Amniotic epithelial cell (primary cell): ENCODE measurements at places on chromosomes 7 and 10.
A peak's percentile ranks its signal among the peaks of the same experiment; 100 is the strongest.

DNA sequence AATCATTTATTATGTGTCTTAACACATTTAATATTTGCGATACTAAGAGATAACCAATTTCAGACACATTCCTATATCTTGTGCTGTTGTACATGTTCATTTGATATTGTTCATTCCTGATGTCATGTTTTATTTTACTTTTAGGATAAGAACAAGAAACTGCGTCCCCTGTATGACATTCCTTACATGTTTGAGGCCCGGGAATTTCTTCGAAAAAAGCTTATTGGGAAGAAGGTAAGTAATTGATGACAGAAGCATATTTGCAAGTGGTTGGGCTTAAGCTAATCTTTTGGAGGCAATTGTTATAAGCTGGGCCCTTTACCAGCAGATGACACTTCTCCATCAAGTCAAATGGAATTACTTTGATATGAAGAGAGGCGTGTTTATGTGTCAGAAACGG is 155.3 kb downstream of the SND1 start:
- DNase-seq: no peak

DNA sequence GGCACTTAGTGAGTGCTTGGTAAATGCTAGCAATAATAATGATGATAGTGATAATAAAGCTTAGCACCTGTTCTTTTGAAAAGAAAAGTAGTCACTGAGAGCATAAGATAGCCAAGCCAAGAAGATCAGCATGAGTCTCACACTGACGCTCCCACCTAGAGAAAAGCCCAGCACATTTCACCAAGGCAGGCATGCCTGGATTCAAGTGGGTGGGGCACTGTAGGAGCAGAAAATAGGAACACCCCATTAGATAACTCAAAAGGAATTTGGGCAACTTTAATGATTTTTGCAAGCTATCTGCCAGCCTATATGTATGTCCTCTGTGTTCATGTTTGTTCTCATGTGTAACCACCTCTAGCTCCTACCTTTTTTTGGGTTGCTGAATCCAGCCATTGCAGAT is 18.1 kb upstream of the SORBS1 start:
- no peak for DNase-seq

DNA sequence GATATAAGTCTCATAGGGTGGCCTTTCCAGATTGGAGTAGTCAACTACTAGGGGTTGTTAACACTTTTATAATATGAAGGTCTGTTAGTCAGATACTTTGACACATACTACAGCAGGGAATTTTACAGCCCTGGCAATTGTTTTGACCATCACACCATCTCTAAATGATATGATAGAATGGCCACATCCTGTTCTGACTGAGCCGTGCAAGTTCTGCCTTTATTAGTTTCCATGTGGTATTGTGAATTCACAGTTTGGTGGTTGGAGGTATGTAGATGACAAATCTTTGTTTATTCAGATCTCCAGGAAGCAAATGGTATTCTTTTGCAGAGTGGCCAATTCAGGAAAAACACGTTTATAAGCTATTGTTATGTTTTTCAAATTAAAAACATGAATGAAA is 83.0 kb downstream of the NRG3 start:
- DNase-seq: peak; percentile 30

DNA sequence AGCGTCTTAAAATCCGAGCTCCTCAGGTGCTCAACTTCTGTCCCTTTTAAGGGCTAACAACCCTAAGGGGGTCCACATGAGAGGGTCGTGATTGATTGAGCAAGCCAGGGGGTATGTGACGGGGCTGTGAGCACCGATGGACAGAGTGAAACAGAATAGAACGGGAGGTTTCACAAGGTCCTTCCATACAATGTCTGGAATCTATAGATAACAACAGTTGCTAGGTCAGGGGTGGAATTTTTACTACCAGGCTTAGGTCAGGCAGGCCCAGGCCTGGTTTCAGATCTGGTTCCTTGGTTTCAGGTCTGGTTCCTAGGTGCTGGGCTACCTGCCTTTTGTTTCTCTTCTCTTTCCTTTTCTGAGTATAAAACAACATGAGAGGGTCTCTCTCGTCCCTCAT is 80.9 kb downstream of the PTN start:
- no peak for DNase-seq

DNA sequence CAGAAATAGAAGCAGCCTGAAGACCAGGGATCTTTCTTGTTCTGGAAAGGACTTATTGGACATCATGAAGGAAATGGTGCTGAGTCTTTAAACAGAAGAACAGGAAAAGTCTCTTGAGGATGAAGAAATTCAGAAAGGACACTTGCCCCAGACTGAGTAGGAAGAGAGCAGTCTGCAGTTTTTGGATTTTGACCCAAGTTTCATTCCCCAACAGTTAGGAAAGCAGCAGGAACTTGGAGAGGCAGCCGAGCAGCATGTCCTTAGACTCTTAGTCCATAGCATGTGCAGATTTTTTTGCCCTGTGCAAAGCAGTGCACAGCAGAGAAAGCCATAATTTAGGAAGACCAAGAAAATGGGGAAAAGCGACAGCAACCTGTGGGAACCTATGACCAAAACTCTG is 927.2 kb upstream of the AUTS2 start:
- no peak for DNase-seq

DNA sequence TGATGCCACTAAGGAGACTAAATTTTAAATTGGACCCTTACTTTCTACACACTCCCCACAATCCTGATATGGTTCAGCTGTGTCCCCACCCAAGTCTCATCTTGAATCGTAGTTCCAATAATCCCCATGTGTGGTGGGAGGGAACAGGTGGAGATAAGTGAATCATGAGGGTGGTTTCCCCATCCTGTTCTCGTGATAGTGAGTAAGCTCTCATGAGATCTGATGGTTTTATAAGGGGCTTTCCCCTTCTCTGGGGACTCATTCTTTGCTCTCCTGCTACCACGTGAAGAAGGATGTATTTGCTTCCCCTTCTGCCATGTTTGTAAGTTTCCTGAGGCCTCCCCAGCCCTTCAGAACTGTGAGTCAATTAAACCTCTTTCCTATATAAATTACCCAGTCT is 18.4 kb upstream of the BET1 start:
- DNase-seq: peak; percentile 27

- DNase-seq: peak; percentile 25
These were observed 13.1 kb downstream of the EPC1 start for GRCh38 chr10:32333849-32334248.

DNA sequence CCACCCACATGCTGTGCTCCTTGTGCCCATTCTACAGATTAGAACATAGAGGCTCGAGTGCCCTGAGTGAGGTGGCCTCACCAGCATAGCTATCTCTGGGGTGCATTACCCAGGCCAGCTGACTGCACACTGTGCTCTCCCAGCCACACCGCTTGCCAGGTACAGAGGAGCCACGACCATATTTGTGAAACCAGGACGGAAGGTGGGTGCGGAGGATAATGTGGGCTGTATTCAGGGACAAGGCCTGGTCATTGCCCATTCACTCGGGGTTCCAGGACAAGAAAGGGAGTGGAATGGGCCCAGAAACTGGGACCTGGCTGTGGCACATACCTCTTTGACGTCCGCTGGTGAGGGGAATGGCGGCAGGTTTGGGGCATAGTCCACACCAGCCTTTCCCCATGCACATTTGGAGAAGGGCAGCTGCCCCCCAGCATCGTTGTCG is 236.0 kb downstream of the TNS3 start:
- DNase-seq: no peak

DNA sequence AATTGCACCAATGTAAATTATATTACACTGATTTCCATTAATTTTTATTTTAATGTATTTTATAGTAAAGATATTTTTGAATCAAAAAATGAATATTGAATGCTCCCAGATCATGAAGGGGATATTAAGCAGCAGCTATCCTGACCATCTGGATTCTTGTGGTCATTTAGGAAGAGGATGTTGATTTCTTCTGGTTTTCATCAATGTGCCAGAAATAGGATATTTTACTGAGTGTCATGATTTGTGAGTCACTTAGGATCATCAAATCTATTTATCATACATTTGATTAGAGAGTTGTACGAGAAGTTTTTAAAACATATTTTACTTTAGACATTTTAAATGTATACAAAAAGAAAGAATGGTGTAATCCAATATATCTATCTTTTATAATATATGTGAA is 366.3 kb upstream of the CHRM2 start:
- no peak for DNase-seq

GRCh38 chr7:18529239-18529638 is 33.7 kb downstream of the HDAC9 start:
- DNase-seq: no peak

DNA sequence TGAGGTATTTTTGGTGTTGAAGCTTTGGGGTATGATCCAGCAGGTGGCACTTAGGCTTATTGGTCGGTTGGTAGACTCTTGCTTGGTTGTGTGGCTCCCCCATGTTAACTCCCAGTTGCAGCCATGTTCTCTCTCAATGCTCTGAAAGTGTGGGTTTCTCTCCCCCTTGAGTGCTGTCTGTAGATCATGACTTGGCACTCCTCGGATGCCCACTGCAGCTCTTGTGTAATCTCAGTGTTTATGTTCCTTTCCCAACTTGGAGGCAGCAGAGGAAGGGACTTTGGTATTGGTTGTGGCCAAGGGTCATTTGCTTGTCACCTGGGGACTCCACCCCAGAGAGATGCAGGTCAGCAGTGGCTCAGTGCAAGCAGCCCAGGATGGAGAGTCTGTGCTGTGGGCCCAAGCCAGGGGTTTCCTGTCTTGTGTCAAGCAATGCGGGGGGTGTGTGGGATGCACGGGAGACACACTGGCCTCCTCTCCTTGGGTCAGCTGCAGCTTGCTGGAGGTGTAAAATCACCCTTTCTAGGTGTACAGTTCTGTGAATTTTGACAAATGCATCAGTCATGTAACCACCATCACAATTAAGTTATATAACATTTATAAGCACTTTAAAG is 36.9 kb downstream of the PIK3CG start:
- DNase-seq: no peak

DNA sequence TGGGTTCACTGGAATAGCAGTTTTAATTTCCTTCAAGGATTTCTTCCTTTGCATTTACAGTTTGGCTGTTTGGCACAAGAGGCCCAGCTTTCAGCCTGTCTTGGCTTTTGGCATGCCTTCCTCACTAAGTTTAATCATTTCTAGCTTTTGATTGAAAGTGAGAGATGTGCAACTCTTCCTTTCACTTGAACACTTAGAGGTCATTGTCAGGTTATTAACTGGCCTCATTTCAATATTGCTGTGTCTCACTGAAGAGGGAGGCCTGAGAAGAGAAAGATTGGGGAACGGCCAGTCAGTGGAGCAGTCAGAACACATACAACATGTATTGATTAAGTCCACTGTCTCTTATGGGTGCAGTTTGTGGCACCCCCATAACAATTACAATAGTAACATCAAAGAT is 33.9 kb downstream of the PTTG1IP2 start:
- no peak for DNase-seq

DNA sequence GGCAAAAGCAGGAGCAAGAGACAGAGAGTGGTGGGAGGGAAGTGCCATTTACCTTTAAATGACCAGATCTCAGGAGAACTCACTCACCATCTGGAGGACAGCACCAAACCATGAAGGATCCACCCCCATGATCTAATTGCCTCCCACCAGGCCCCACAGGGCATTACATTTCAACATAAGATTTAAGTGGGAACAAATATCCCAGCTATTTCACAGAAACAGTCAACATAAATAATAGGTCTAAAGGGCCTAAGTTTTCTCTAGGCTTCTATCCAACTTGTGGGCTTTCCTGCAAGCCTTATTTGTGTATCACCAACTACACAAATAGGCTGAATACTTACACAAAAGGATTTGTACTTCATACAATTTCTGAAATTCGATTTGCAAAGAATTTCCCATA is 196.8 kb upstream of the POT1 start:
- peak; percentile 81 for DNase-seq

DNA sequence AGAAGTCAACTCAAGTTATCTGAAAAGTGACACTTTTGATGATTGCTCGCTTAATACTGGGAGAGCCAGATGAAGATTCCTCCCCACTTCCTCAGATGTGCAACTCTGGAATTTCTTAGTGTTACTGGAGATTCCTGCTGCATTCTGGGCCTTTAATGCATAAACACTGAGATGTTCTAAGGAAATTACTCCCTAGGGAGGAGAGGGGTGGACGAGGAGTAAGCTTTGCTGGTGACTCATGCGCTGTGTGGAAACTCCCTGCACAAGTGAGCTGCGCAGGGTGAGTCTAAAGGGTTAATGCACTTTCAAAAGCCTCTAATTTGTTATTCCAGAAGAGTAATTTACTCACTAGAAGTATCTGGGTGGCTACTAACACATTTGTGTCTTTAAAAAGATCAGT is 46.3 kb downstream of the EGFR start:
- peak; percentile 98 for DNase-seq

GRCh38 chr10:51074238-51075028 is at the start of gene PRKG1:
Gene PRKG1, plus strand, starts transcription at chr10:51074487.
- DNase-seq: peak; percentile 43

- no peak for DNase-seq
These were observed 138.8 kb upstream of the BTBD16 start for GRCh38 chr10:122132331-122132755.

DNA sequence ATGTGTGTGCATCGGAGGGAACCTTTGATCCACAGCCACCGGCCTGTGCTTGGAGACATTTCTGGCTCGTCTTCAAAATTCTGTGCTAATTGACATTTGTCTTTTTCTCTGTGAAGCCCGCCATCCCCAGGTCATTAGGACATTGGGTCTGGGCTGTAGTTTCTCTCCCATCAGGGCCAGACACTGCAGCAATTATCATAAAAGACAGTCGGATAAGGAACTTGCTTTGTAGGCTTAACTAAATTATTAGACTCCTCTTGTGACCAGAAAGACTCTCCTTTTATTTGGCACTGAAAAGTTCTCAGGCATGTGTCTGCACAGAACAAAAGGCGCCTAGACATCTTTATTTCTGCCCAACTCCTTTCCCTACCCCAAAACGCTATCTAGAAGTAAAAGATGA is 49.1 kb upstream of the NPTX2 start:
- no peak for DNase-seq

GRCh38 chr7:23474829-23475575 is 4.7 kb upstream of the IGF2BP3 start:
- DNase-seq: no peak

GRCh38 chr7:105346593-105347322 is 42.0 kb downstream of the SRPK2 start:
- peak; percentile 67 for DNase-seq

GRCh38 chr7:64581926-64582894 is 19.3 kb upstream of the ZNF680 start:
- peak; percentile 99 for DNase-seq

GRCh38 chr7:99447943-99448342 is 9.2 kb downstream of the CPSF4 start:
- no peak for DNase-seq

DNA sequence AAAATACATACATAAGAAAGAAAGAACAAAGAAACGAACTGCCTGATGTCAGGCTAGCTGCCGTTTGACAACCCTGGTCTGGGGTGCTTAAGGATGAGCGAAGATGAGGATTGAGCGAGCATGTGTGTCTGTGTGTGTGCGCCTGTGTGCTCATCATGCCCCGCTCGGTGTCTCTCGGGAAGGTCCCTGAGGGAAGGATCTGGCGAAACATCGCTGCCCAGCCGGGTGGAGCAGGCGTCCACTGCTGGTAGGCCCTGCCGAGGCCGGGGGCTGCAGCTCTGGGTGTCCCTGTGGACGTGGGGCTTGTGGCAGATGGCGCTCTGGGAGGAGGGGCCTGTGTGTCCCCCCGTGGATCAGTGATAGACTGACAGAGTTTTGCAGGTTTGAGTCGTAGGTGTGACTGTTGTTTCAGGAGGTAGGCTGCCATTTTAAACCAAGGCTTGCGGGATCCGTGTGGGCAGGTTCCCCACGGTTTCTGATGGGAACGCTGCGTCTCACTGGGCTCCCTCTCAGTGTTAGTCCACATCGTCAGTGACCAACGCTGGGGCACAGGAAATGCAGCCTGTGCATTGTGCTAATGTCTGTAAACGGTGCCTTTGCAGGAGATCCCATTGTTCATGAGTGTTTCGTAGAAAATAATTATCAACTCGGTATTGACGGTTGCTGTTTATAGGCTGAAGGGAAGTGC is 5.9 kb upstream of the SUN1 start:
- DNase-seq: no peak

- no peak for DNase-seq
These were observed 50.9 kb upstream of the SCIN start for GRCh38 chr7:12519682-12520009.
